Activated naive CD8-positive, alpha-beta T cell treated with anti-CD3 and anti-CD28 coated beads, Interleukin-2, amount 50 U/mL, for 24 hours (primary cell): ENCODE measurements at places on chromosomes 13 and 19.

- DNase-seq, result no peak
These were observed 154.3 kb downstream of the SIPA1L3 start for GRCh38 chr19:38061294-38061693.

DNA sequence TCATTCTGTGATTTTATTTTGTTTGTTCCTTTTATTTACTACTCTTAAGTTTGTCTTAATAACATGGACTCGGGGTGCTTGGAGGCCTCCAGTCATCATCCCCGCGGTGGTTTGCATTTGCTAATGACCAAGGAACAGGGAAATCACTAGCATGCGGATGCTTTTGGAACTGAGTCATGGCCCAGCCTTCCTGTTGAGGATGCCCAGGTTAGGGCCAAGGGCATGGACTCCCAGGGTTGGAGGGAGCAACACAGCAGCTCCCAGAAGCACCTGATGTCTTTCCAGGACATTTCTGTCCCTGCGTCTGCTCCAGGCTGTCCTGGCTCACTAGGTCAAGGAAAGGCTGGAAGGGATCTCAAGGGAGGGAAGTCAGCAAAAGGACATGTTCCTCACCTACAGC, 423.7 kb upstream of the TSHZ3 start:
- no peak for DNase-seq

GRCh38 chr19:44882063-44882462, 9.0 kb upstream of the TOMM40 start:
- DNase-seq, result no peak

- no peak for DNase-seq
These were observed 18.0 kb upstream of the RBM26 start for GRCh38 chr13:79423801-79424642.

GRCh38 chr19:30870876-30871275, 478.4 kb downstream of the TSHZ3 start:
- no peak for DNase-seq

DNA sequence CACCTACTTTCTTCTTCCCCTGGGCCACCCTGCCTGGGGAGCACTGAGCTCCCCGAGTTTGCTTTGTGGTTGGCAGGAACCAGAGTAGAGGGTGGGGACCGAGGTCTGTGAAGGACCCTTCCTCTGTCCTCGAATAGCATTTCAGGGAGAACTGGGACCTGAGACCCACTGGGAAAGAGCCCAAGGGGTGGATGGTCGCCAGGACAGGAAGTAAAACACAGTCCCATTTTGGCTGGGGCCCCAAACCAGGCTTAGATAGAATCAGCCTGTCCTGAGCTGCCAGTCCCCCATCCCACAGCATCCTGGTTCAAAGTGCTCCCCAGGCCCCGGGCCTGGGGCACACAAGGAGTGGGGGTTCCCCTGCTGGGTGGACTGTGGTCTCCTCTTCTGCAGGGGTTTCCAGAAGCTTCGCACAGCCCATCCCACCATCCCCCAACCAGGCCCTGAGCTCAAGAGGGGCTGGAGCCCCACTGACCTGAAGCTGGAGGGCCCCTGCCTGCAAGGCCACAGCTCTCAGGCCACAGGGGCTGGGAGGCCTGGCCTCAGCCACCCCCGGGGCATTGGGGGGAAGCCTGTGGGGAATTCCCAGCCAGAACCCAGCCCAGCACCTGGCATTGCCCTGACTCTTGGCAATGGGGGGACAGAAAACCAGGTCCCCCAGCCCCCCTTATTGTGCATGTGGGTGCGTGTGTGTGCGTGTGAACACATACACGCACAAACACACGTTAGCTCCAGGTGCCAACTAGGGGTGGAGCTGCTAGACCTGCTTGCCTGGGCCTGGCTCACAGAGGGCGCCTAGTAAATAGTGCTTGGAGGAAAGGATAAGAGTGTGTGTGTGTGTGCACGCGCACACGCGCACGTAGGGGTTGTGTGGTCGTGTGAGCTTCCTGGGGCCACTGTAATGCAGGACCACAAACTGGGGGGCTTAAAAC, 995 bp upstream of the MKNK2 start:
- DNase-seq, result peak; percentile 62
